Prostate gland (tissue), 2 donors: ENCODE measurements at places on chromosomes 13 and 19.

GRCh38 chr13:94384231-94384905 lies 95.1 kb downstream of the DCT start:
- DNase-seq: no peak
- no peaks in the 10 kb centered on the region for H3K27me3 ChIP-seq
- H3K36me3 ChIP-seq: no peaks in the 10 kb centered on the region
- H3K4me3 ChIP-seq: no peak overlapping the region

DNA sequence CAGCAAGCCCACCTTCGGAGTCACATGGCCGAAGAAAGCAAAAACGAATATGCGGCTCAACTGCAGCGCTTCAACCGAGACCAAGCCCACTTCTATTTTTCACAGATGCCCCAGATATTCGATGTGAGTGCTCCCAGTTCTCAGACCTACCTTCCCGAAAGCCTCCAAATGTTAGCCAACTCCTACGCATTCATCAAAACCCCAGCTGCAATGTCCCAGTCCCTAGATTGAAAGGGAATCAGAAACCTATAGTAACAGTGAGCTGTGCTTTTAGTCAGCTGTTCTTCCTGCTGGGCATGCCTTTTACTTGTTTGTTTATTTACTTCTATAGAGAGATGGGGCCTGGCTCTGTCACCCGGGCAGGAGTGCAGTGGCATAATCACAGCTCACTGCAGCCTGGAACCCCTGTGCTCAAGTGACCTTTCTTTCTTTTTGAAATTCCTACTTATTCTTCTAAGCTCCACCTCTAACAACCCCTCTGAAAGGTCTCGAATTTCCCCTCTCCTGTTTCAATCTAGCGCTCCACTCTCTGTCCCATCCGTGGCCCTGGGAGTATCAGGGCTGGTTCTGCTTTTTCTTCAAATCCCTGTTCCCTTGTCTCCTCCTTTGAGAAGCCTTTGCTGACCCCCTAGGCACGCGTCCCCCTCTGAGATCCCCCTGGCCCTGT lies 4.4 kb downstream of the TRIP10 start:
- no peaks in the 10 kb centered on the region for H3K27me3 ChIP-seq
- no peak for DNase-seq
- no peak overlapping the region for H3K4me3 ChIP-seq
- H3K4me1 ChIP-seq: peaks cover 15% of the 10 kb centered on the region

DNA sequence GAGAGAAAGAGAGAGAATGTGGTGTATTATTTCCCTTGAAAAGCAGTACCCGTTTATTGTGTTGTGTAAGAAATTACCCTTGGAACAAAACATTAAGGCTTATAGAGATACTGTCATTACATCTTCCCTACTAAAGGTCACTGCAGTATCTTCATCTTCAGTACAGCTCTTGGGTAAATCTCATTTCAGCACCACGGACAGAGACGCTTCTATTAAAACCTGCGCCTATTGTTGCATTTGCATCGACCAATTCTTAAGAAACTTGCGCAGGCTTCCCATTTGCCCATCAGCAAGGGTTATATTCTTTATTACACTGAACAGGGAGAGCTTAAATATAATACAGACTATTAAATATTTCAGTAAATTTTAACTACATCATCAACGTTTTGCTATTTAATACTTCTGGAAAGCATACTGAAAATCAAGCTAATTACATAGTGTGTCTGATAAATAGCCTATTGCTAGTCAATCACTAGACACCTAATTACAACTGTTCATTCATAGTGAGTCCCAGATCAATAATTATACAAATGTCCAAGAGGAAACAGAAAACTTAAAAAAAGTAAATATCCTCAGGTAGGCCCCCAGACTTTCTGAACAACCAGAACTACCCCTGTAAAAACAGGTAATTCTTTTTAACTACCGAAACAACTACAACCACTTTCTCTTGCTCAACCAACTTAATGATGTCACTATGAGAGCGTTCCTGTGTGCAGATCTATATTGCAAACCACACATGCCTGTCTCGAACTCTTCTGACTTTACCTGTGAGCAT lies 350.6 kb downstream of the LIG4 start:
- no peak overlapping the region for H3K4me3 ChIP-seq
- H3K27ac ChIP-seq: no peak overlapping the region
- no peak for DNase-seq
- peaks cover 5% of the 10 kb centered on the region for H3K27me3 ChIP-seq
- H3K36me3 ChIP-seq: no peaks in the 10 kb centered on the region
- H3K4me1 ChIP-seq: no peaks in the 10 kb centered on the region

DNA sequence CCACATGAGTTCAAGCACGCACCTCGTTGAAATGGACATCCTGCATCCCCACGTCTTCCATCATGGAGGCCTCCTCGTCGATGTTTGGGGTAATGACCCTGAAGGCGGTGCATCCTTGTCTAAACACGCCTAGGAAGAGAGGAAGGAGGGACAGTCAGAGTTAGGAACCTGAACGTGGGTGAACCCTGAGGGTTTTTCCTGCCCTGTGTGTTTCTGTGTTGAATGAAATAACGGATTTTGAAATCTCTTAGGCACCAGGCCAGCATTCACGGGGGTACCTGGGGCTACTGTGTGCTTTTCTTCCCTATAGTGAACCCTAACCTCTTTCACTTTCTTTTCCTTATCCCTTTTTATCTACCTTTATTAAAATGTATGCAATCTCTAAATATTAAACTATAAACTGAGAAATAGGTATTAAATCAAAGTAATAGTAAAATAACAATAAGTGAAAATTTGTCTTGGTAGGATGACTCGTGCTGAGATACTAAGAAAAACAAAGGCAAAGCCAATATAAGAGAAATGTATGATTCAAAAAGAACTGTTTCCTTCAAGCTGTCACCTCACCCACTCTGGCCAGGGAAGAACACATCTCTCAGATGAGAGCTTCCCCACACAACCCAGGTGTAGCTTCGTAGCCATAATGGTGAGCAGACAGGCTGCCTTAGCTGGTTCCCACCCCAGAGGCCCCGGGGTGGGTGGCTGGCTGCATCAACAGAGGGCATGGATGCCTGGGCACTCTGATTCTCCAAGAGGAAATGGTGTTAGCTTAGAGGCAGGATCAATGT lies 72.1 kb upstream of the SLC15A1 start:
- DNase-seq: no peak
- H3K4me3 ChIP-seq: no peak overlapping the region
- no peaks in the 10 kb centered on the region for H3K27me3 ChIP-seq
- no peak overlapping the region for H3K27ac ChIP-seq
- H3K36me3 ChIP-seq: no peaks in the 10 kb centered on the region
